ENCODE measurements at places on chromosomes 5 and 9.

DNA sequence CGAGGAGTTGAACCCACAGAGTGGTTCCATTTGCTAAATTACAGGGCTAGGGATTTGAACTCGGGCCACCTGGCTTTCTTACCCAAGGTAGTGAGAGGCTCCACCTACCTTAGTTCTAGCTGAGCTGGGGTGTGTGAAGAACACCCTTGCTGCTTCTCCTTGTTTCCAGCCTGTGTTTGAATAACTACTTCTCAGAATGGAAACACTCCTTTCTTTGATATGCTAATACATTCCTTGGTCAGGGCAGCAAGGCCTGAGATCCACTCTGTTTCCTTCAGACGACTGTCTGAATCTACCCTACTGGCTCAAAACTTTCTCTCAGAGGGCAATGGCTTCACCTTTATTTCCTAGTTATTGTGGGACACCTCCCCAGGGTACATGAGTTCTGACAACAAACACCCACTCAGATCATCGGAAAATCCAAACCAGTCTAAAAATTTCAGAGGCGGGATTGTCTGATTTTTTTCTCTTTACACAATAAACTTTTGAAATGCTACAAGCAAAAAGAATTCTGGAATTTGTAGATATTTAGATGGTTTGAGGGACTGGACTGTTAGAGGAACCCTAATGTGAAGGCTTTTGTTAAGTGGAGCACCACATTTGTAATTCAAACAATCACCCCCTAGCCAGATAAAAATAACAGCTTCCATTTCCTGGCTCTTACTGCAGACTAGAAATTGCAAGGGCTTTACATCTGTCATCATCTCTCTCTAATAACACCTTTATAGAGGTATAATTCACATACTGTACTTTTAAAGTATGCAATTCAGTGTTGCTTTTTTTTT lies 4.0 kb upstream of the ATP6V1G1 start:
- DNase-seq, result no peak

DNA sequence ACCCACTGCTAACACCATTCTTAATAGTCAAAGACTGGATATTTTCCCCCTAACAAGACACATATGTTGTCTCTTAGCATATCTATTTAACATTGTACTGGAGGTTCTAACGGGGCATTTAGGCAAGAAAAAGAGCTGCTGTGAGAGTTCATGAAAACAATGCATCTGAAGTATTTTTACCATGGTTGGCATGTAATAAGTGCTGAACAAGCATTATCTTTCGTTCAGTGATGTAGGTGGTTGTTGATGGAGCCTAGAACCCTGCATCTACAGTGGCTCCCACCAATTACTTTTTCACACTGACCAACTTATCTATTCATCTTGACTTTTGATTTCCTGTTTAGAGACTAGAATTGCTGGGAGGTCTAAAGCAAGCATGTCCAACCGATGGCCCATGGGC lies 12.8 kb downstream of the B4GALT1 start:
- no peak for DNase-seq

DNA sequence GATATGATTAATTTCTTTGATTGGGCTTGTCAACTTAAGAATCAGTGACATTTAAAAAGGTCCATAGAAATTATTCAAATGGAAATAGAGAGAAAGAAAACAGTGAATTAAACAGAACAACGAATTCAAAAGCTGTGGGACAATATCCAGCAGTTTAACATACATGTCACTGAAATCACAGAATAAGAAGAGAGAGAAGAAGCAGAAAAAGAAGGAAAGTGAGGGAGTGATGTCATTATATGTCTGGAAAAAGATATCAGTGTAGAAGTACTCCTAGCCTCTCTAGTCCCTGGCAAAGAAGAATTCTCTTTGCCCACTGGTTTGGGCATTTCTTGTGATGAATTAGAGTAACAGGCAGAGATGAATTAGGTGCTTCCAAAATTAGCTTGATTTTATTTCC lies 109.2 kb upstream of the ABCA1 start:
- DNase-seq, result no peak

GRCh38 chr5:78630047-78630446 lies 18.5 kb downstream of the LHFPL2 start:
- DNase-seq, result no peak

DNA sequence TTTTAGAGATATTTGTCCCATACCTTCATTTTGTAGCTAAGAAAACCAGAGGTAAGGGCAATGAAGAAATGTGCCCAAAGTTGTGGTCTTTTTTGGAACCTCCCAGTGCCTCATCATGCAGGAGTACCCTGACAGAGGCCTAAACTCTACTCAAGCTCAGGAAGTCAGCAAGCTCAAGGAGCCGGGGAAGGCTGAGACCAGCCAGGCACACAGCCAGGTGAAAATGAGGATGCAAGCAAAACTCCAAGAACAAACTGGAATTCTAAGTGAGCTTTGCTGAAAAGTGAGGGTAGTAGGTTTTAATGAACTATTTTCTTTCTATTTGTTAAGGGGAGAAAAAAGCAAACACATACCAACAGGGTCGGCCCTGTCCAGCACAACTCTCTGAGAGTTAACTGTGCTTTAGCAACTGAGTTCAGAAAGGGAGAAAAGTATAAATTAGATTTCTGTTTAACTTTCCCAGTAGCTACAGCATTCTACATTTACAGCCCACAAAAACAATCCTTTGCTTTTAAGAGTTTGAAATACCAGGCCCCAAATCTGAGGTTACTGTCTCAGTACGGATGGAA lies 146.4 kb downstream of the GNAQ start:
- DNase-seq, result peak; percentile 43

DNA sequence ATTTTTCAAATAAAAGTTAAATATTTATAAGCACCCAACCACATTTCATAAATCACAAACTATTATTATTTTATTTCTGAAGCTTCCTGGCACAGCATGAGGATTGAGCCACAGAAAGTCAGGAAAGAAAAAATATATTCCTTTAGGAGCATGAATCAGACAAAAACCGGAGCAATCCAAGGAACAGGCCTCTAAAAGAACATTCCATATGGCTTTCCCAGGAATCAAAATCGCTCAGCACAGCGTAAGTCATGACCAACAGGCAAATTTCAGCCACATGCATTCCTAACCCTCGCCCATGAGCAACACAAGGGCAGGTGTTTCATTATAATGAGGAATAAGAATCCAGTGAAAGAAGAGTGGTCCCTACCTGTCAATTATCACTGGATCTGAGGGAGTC lies 26.7 kb downstream of the EBF1 start:
- no peak for DNase-seq

DNA sequence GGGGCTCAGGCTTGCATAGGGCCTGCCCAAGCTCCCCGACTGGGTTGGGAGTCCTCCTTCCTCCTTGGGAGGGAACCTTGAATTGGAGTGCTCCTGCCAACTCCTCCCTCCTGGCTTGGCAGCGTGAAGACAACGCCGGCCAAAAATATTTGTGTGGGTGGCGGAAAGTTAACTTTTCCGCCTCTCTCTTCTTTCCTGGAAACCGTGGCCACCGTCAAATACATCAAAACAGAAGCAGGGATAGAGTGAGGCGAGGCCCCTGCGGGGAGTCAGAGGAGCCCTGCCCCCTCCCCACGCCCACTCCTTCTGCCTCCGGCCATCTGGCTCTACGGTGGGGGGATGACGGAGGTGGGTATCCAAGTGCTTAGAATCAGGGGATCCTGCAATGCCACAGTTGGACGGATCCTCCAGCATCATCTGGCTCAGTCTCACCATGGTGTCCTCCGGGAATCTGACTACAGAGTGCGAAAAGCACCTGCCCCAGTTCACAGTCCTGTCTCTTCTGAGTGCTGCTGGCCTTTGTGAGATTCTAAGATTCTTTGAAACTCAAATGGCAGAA lies 25.2 kb upstream of the SYNPO start:
- DNase-seq, result no peak

- no peak for DNase-seq
These were observed 10.2 kb downstream of the MVB12B start for GRCh38 chr9:126336736-126337325.

GRCh38 chr9:115799734-115800133 lies 353.9 kb upstream of the PAPPA start:
- no peak for DNase-seq

DNA sequence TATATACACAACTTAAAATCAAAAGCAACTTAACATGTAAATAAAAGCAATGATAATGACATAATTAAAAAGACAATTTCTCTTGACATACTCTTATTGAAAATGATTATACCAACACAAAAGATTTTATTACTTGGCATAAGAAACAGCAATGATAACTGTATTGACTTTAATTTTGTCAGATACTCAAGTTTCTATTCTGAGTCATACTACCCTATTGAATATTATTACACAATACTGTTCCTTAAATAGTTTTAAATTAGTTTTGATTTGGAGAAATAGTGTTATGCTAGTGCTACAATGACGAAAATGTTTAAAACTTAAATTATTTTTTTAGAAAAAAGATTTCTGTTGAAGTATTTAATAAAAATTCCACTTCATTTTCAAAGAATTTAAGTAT lies 1319.3 kb upstream of the C9orf72 start:
- DNase-seq, result no peak

DNA sequence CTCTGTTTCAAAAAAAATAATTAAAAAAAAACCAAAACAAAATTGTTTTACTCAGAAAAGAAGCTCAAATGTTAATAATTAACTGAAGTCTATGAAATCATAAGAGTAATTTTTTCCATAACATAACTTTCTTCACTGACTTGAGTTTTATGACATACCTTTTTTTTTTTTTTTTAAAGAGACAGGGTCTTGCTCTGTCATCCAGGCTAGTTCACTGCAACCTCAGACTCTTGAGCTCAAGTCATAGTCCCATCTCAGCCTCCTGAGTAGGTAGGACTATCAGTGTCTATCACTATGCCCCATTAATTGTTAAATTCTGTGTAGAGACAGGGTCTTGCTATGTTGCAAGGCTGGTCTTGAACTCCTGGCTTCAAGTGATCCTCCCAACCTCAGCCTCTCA lies 21.9 kb downstream of the SAR1B start:
- DNase-seq, result no peak
